Peyer's patch (tissue), 4 donors: ENCODE measurements at places on chromosomes 5 and 9. TPM values are rescaled to one million over a fixed set of nuclear protein-coding genes. Genes with fewer than 3 reads are reported as not detected.

DNA sequence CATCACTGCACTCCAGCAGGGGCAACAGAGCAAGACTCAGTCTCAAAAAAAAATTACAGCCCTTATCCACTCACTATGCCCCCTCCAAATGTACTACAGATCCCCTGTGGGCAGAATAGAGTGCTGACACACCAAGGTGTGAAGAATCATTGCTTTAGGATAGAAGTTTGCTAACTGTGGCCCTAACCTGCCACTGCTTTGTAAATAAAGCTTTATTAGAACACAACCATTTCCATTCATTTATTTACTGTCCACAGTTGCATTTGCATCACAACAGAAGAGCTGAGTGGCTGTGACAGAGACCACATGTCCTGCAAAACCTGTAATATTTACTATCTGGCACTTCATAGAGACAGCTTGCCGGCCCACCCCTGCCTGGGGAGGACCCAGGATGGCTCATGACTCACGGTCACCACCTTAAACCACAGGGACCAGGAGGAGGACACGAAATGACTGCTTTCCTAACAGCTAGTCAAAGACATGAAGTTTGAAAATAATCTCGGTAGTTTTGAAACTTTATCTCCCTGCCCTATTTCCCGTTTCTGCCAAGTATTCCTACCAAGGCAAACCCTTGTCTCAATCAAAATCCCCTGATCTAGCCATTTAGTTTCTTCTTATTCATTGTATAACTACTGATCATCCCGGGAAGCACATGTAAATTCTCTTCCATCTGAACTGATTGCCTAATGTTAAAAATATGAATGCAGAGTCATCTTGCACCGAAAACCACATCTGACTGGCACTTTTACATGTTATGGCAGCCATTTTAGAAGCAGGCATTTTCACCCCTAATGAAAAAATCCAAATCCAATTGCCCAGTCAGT, 206.1 kb downstream of the SLIT3 start:
- no peak for DNase-seq

DNA sequence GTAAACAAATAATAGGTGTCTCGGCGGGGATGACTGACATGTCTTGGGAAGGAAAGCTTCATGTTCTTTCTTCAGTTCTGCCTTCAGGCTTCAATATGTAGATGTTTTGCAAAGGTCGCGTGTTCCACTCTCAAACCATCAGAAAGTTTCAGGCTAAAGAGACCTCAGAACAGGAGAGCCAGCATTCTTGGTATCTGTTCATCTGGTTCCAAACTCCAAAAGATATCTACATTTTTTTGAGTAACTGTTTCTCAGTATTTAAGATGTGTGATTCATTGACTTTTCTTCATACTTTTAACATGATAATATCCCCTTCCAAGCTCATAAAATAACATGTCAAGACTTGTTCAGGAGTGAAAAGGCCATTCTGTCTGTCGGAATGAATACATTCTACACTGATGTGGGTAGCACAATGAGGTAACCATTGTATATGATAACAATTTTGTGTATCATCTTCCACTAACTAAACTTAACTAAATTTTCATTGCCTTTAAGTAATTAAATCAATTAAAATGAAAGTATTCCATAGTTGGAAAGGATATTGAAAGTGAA, 183.6 kb downstream of the CFAP90 start:
- DNase-seq: no peak

DNA sequence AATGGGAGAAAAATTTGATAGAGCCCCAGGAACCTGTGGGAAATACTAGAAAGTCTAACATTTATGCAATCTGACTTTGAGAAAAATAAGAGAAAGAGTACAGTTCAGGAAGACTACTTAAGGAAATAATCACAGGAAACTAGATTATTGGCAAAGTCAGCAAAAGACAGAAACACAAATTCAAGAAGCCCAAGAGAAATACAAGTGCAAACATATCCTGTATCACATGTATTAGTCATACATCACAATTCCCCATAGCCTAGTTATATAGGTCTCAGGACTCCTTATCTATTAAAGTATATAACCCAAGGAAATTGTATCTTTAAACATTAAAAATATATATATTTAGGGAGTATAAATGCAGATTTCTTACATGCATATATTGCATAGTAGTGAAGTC, 100.8 kb downstream of the HOMER1 start:
- no peak for DNase-seq

DNA sequence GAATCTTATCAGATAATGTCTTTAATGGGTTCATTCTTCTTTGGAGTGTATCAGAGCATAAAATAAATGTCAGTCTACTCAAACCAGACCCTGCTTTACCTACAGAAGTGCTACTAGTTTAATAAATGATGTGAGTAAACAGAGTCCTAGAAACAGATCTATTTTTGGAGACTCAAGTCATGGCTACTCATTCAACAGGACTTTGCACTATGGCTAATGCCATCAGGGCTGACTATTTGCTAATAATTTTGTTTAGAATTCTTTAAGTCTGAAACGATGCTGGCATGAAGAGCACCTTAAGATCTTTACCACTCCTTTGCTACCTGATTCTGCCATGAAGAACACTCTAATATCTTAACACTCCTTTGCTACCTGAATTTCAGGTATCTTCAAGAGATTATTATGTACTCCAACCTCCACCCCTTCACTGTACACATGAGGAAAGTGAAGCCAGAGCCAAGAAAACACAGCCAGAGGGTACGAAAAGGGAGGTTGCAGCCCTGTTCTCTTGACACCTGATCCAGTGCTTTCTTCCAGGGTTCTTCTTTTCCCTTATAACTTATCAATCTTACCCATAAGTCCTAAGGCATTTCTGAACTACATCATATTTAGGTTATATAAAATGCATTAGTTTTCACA, 62.4 kb downstream of the ZNF608 start:
- DNase-seq: no peak

DNA sequence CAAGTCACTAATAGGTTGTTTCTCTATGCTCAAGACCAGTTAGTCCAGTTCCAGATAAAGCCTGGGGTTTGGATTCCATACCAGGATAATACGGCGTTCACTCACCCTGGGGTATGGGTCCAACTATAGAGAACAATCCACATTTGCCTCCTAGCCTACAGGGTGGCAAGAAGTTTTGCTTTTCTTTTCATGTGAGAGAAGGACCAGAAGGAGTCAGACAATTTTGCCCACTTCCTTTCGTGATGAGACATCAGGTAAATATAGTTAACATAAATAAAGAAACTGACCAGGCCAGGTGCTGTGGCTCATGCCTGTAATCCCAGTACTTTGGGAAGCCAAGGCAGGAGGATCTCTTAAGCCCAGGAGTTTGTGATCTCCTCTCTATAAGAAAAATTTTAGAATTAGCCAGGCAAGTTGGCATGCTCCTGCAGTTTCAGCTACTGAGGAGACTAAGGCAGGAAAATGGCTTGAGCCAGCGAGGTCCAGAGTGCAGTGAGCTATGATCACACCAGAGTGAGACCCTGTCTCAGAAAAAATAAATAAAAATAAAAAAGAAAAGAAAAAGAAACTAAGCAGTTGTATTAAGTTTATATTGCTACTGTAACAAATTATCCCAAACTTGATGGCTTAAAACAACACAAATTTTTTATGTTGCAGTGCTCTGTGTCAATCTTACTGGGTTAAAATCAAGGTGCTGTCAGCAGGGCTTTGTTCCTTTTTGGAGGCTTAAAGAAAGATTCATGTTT, 7.5 kb upstream of the REEP5 start:
- no peak for DNase-seq

DNA sequence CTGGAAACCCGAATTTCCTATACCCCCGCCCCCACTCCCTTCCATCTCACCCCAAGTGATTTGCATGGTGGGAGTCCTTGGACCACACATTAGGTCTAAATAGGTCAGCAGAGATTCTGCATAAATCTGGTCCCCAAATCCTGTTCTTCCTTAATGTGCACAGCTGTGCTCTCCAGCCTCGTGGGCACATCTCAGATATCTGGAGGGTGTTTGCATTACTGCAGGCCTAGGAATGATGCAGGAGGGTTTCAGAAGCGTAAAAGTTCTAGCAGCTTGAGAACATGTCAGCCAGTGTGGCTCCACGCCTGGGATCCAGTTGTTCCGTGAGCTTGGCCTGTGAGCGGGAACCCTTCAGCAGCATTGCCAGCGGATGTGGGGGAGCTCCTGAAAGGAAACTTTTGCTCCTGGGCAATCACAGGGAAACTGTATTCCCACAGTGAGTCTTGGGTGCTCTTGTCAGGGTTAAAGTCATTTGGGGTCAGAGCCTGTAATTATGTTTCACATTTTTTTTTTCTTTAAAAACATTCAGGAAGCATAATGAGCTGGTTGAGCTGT, 12.9 kb downstream of the ARHGAP26 start:
- DNase-seq: no peak

DNA sequence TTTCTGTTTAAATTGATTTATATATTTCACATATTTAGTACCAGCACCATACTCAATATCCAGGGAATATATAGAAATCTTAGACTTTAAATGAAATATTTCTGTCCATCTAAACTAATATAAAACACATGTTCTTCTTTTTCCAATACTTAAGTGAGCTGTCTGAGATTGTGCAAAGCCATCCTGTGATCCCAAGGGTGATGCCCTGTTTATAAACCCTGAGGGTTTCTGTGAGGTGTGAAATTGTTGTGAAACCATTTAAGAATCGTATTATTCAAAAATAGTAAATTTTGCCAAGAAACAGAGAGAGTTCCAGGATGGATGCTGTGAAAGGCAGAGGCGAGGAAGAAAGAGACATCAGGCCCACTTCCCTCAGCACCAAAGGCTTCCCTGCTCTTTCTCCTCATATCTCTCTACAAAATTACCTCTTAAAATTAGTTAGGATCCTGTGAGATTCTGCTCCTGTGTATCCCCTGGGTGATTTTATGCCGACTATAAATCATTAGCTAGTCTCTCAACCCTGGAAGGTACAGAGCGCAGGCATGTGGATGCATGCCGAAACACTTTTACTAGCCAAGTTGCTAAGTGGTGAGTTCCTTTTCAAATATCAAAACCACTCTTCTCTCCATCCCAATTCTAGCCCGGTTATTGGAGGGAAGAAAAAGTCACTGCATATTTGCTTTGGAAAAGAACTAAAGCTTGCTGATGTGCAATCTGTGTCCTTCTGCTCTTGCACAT, 183.0 kb downstream of the GLIS3 start:
- no peak for DNase-seq

- no peak for DNase-seq
Observed at GRCh38 chr5:146852089-146852488, 26.5 kb downstream of the PPP2R2B start.

DNA sequence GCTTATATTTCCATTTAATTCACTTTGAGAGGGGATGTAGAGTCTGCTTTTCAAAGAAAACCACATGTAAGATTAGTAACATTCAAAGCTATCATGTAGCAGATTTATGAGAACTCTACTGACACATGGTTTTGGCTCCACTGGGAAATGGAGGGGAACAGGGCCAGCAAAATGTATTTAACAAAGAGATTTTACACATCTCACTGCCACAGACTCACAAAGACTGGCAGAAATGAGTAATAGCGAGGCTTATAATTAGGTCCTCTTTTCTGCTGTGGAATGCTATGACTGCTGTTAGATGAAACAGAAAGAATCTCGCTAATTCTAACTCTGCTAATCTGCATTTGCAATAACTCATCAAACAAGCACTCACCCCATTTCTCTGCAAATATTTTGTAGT, 4.5 kb downstream of the DAP start:
- DNase-seq: no peak

- no peak for DNase-seq
Observed at GRCh38 chr9:123399803-123400378, 43.9 kb downstream of the CRB2 start.

DNA sequence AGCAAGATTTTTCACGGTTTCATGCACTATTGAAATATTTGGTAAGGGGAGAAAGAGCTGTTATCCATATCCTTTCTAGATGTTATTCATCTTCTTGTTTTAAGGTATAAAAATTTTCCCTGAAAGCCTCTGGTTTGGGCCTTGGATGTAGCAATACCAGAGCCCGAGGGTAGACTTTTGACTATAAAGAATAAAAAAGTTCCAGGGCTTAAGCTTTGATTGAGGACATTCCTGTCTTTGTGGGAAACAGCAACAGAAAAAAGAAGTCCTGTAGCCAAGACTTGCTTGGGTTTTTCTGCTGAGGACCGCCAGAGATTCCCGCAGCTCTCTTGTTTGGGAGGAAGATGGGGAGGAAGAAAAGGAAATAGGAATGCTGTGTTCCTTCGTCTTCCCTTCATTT, 440.0 kb upstream of the WWC1 start:
- no peak for DNase-seq

- DNase-seq: no peak
Observed at GRCh38 chr9:8349376-8349775, 549.8 kb upstream of the DMAC1 start.

DNA sequence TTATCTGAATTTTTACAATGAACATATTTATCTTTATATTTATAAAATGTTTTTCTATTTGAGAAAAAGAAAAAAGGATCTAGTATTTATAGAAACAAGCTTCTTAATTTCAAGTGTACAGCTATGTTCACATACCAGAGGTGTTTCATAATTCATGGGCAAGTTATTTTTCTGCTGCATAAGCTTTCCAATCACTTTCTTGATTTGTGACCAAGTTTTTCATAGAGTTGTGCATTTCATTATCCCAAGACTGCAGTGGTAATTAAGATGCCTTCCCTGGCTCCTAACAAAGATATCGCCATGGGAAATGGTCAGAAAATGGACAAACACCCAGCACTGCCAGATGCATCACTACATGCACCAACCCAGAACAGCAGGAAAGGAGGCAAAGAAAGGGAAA, 124.6 kb downstream of the GNAQ start:
- no peak for DNase-seq

DNA sequence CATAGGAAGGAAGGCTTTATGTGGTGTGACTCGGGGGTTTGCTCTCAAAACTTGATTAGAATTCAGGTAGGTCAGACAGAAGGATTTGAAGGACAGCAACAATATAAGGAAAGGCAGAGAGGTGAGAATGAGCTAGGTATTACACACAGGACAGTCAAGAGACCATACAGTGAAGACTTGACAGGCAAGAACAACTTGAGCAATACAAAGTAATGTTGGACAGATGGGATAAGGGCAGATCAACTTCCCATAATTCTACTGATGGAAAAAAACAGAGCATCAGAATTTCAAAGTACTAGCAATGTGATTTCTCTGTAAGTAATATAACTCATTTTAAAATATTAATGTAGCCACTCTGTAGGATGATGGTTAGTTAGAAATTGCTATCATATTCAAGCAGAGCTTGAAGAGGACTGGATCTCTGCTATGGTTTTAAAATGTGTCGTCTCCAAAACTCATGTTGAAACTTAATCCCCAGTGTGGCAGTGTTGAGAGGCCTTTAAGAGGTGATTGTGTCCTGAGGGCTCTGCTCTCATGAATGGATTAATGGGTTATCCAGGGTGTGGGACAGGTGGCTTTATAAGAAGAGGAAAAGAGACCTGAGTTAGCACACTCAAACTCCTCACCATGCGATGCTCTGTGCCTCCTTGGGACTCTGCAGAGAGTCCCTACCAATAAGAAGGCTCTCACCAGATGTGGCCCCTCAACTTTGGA, 22.4 kb upstream of the HOMER1 start:
- DNase-seq: no peak

Gene ENG
- 49.5 TPM for total RNA-seq

Gene IL5
- not detected for total RNA-seq

Gene ITK
- total RNA-seq: 6.7 TPM

Gene DBH
- total RNA-seq: not detected

Gene NOL6
- total RNA-seq: 14.5 TPM

Gene CYSRT1
- total RNA-seq: not detected

Gene ZNG1A
- total RNA-seq: 30.8 TPM

Gene PTGDS
- 21.5 TPM for total RNA-seq
